OCI-M1 (cell line): ENCODE measurements at places on chromosomes 16 and 17.
A peak's percentile ranks its signal among the peaks of the same experiment; 100 is the strongest.

DNA sequence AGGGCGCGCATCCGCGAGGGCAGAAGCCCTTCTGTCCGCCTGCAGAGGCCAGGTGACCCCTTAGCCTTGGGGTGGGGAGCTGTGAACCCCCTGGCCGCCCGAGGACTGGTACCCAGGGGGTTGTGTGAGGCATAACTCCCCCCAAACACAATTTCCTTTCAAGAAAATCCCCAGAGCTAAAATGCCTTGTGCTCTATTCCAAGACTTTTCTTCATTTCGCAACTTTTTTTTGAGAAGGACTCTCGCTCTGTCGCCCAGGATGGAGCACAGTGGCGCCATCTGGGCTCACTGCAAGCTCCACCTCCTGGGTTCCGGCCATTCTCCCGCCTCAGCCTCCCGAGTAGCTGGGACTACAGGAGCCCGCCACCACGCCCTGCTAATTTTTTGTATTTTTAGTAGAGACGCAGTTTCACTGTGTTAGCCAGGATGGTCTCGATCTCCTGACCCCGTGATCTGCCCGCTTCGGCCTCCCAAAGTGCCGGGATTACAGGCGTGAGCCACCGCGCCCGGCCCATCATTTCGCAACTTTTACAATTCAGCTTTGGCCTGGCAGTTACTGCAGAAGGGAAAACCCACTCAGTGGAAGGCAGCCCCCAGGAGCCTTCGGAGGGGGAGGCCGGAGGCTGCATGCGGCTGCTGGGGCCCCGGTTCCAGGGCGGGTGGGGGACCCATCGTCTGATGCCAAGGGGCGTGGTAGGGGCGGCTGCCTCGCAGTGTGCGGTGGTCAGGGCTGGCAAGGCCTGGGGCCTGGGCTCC, 963 bp upstream of the APRT start:
- DNase-seq: peak; percentile 90

- no peak for DNase-seq
Measured at GRCh38 chr16:12157517-12158093, 181.1 kb downstream of the SNX29 start.

GRCh38 chr17:75783803-75784472, 668 bp upstream of the UNK start:
- DNase-seq: peak; percentile 69

GRCh38 chr16:49740256-49740655, 115.7 kb downstream of the ZNF423 start:
- DNase-seq: no peak
